ENCODE measurements at places on chromosomes 6 and 20.

- DNase-seq: no peak
Observed at GRCh38 chr6:71040043-71040442, 83.2 kb upstream of the B3GAT2 start.

DNA sequence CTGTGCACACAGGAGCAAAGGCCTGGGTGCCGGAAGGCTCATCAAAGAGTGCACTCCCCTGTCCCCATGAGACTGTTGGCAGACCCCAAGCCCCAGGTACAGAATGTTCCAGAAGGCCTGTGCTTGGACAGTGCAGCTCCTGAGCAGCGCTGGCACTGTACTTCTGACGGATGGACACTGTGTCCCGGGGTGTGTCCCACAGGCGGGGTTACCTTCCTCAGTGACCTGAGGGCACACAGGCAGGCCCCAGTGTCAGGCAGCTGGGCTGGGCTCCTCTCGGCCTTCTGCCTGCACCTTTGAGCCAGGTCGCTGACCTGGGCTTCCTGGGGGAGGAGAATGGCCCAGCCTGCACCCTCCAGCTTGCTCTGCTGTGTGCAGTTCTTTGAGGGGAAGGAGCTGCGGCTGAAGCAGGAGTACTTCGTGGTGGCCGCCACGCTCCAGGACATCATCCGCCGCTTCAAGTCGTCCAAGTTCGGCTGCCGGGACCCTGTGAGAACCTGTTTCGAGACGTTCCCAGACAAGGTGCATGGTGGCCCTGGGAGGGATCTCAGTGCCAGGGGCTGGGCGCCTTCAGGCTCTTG is 30.1 kb downstream of the PYGB start:
- DNase-seq: no peak

DNA sequence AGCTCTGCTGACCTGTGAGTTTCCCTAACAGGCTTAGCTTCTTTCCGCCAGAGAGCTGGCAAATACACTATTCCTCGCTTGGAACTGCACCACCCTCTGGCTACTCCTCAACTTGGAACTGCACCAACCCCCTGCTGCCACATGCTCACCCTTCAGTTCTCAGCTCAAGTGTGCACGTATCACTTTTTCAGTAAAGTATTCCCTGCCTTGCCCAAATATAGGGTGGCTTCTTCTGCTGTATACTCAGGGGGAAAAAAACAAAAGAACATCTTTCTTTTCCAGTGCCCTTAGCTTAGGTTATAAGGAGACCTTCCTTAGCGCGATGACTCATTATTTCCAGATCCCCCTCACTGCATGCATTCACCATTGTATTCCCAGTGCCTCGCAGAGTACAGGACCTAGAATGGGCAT is 21.2 kb downstream of the GNAS-AS1 start:
- DNase-seq: no peak

DNA sequence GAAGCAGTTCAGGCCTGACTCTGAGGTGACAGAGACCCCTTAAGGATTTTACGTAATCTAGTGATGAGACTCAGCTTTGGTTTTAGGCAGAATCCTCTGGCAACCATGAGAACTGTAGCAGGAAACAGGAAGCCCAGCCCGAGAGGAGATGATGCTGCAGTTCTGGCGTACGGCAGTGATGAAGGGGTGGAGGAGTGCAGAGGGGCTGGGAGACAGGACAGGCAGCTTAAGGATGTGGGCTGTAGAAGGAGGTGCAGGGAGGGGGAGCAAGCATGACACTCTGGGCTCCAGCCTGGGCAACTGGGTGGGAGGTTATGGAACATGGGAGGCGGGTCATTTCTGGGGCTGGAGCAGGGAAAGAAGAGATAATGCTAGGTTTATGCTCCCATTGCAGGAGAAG is 67.1 kb downstream of the LRFN2 start:
- no peak for DNase-seq

DNA sequence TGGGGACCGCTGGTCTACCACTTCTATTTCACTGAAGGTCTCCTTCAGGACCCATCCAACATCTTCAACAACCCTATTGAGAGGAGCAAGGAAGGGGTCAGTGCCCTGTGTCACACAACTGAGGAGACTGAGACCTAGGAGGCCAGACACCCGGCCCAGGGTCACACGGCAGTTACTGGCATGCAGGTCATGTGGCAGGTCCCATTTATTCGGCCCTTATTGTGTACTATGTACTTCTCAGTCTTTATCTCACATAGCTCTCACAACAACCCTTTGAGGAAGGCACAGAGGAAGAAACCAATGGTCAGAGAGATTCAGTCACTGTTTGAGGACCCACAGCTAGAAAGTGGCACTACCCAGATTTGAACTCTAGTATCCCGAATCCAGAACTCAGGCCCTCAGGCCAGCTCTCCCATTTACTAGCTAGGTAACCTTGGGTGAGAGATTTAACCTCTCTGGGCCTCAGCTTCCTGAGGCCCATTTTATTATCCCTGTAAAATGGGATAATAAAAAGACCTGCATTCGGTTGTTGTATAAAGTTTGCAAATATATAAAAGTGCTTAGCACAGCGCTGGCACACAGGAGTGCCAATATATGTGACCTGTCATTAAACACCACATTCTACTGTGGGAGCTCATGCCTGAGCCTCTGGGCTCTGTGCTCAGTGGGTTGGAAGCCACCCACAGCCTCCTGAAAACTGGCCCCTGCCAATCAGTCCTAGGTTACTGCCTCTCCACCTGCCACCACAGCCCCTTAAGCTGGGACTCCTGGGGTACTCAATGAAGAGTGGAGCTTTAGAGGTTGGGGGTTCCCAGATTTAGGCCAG is 15.8 kb downstream of the TFEB start:
- DNase-seq: no peak

DNA sequence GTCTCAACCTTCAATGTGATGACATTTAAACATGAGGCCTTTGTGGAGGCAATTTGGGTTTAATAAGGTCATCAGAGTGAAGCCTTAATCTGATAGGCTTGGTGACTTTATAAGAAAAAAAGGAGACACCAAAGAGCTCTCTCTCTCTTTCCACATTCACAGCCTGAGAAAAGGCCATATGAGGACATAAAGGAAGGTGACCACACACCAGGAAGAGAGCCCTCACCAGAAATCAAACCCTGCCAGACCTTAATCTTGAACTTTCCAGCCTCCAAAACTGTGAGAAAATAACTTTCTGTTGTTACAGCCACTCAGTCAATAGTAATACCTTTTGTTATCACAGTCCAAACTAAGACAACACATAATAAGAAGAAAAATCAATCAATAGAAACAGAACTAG is 47.7 kb downstream of the COL12A1 start:
- DNase-seq: no peak

GRCh38 chr6:138692058-138692977 is 81.3 kb upstream of the CCDC28A start:
- peak; percentile 28 for DNase-seq

- DNase-seq: no peak
Observed at GRCh38 chr6:158663625-158664165, 13.8 kb downstream of the SYTL3 start.

DNA sequence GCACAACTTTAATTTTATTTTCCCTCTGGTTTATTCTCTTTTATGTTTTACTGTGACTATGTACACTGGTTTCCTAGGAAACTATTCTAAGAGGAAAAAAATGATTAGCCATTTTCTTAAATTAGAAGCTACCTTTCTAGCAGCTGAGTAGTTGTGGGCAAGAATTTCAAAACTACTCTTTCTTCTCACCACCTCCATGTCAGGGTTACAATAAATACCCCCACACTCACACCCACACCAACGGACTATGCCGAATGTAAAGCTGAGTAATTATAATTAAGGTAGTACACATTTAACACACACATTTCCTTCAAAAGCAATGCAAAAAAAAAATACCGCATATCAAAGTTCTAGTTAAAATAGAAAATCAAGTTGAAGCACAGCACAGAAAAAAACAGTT is 78.9 kb downstream of the ARHGAP18 start:
- no peak for DNase-seq

DNA sequence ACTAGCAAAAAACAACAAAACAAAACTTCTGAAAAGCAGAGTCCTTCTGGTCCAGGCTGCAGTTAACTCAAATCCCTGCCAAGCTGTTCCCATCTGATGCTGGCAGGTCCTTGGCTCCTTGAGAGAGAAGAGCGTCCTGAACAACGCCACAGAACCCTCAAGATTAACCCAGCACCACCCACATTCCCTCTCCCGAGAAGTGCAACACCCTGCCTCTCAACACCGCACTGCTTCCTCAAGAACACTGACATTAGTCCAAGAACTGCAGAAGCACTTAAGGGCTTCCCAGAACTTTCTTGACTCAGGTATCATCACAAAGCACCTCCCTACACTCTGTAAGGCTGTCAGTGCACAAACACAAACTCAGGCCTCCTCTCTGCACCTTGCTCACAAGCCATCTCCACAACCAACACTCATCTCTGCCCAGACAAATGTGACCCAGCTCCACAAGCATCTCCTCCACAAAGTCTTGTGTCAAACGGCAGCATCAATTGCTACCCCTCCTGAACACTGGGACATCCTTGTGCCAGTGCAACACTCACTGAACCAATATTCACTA is 7.5 kb downstream of the MRPL14 start:
- no peak for DNase-seq

GRCh38 chr6:8627085-8627861 is 191.9 kb upstream of the SLC35B3 start:
- peak; percentile 99 for DNase-seq

DNA sequence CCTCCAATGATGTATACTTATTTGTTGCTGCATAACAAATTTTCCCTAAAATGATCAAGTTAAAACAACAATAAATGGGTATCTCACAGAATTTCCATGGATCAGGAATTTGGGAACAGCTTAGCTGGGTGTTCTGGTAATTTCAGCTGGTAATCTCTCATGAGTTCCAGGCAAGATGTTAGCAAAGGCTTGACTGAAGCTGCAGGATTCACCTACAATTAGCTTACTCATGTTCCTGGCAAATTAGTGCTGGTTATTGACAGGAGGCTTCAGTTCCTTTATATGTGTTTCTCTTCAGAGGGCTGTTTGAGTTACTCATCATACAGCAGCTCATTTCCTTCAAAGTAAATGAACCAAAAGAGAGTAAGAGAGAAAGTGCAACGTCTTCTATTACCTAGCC is 506.3 kb upstream of the IMPG1 start:
- DNase-seq: no peak

- no peak for DNase-seq
Observed at GRCh38 chr20:25198663-25199383, 3.3 kb downstream of the ENTPD6 start.

- DNase-seq: peak; percentile 81
Observed at GRCh38 chr20:13009682-13010406, 1.1 kb downstream of the SPTLC3 start.

DNA sequence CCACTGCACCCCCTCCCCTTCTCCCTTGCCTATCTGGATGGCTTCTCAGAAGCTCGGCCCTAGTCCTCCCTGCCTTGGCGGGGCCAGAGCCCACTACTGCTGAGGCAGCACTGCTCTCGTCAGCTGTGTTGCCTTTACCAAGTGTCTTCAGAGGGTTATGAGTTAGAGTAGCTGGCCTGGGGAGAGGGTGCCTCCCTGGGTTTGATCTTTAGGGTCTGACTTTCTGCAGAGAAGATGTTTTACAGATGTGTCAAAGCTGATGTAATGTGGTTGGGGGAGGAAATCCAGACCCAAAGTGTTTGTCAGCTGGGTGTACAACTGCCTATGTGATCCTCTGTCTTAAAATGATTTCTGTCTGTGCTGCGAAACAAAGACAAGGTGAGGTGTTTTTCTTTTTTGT is 30.4 kb upstream of the PI16 start:
- no peak for DNase-seq

DNA sequence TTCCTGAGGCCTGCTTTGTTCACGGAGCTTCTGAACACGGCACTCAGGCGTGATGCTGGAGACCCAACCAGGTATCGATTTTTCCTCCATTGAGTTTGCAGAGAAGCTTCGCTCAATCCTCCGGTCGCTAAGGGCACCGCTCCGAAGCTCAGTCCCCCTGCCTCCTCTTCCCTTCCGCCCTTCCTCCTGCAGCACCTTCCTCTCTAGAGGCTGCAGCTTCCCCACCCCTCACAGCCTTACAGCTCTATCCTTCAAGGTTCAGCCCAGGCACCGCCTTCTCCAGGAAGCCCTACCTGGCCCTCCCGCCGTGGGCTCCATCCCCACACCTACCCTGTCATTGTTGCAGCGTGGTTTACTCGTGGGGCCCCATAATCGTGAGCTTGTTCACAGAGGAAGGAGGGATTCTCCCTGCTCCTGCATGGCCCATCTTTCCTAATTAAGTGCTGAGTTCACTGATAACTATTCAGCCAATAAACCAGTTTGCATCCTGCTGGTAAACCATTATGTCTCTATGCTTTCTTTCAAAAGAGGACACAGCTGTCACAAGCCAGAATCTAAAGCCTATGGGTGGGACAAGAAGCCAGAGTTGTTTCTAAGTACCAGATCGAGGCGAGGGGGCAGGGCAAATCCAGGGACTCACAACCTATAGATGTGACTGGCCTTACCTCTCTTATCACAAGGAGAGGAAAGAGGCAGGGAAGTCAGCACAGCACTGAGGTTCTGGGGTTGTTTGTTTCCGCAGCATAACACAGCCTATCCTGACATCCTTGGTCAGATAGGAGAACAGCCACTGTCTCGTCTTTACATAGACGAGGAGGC is 152.0 kb downstream of the GRM4 start:
- DNase-seq: no peak

GRCh38 chr20:41287327-41287726 is 30.2 kb downstream of the ZHX3 start:
- peak; percentile 86 for DNase-seq

- peak; percentile 86 for DNase-seq
Observed at GRCh38 chr20:44885392-44886265, at the start of gene YWHAB. Gene YWHAB (plus strand): TSS chr20:44885705. CDS start chr20:44901534, 15,829 bp downstream.
